Right lobe of liver (tissue), 6 donors: ENCODE measurements at places on chromosomes 7 and 10.
A peak's percentile ranks its signal among the peaks of the same experiment; 100 is the strongest.

- H3K27ac ChIP-seq = no peak overlapping the region
- no peak for DNase-seq
- H3K4me3 ChIP-seq = no peak overlapping the region
- H3K36me3 ChIP-seq = no peaks in the 10 kb centered on the region
These were observed 65.9 kb downstream of the AUTS2 start for GRCh38 chr7:69663911-69664832.

DNA sequence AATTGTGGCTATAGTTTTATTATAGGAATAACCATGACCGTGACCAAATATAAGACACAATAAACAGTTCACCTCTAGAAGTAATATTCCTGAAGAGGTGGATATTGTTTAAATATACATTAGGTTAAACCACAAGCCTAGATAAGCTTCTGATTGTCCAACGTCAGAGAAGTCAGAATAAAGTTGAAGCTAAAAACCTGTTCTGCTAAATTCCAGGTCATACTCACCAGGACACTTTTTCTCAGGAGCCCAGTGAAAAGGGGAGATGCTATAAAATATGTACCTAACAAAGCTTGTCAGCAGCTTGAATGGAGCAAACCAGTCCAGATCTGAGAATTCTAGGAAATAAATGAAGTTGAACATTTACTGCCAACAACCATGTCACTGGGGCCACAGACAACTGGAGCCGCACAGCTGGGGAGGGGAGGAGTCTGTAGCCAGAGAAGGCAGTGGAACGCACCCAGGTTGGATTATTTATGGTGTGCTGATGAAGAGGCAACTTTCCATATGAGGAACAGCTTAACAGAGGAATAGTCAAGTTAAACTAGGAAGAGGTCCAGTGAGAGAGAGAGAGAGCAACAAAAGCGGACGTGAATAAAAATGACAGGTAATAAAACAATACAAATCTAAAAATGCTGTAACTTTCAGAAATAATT, 191.1 kb downstream of the ZNF438 start:
- DNase-seq = no peak
- H3K27ac ChIP-seq = no peak overlapping the region
- H3K27me3 ChIP-seq = no peaks in the 10 kb centered on the region

DNA sequence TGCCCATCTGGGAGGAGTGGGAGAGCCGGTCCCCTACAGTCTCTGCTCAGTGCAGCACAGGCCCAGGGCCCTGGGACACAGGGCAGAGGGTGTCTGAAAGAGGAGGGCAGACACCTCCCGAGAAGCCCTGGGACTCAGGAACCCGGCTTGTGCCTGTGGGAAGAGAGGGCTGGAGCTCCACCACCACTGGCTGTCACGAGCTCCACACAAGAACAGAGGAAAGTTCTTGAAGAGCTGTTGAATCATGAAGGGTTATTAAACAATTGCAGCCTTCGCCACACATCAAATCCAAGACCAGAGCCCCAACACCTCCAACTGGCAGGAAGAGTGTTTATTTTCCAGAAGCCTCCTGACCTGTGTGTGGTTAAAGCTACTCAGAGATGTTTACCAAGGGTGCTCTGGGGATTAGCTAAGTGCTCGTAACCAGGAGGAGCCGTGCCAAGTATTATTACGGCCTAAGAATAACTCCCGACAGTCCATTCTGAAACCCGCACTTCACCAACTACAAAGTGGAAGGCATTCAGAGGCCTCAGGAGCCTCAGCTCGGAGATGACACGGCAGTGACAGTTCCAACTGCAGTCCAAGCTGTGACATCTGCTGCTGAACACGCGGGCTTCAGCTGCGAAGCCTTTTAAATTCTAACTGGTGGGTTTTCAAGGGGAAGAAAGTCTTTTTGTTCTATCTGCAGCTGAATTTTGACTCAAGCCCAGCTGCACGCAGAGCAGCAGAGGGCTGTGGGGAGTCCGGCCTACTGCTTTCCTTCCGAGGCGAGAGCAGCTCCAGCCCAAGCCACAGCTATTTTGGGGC, 75.1 kb downstream of the MAD1L1 start:
- no peaks in the 10 kb centered on the region for H3K36me3 ChIP-seq
- H3K4me3 ChIP-seq = no peak overlapping the region
- DNase-seq = peak; percentile 28
- no peaks in the 10 kb centered on the region for H3K4me1 ChIP-seq
- no peaks in the 10 kb centered on the region for H3K27me3 ChIP-seq

DNA sequence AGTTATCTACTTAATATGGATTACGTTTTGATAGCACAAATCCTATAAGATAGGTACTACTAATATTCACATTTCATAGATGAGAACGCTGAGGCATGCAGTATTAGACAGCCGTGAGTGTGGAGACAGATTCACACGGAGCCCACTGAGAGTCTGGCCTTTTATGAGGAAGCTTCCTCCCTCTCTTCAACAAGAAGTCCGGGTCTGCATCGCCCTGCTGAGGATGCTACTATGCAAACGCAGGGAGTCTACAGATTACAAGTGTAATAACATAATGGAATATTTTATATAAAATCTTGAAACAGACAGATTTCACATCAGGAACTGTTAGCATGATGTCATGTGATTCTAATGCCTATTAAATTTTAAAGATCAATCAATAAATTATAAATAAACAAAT, 255.9 kb upstream of the GLI3 start:
- no peaks in the 10 kb centered on the region for H3K27me3 ChIP-seq
- H3K4me1 ChIP-seq = no peaks in the 10 kb centered on the region
- no peak for DNase-seq

DNA sequence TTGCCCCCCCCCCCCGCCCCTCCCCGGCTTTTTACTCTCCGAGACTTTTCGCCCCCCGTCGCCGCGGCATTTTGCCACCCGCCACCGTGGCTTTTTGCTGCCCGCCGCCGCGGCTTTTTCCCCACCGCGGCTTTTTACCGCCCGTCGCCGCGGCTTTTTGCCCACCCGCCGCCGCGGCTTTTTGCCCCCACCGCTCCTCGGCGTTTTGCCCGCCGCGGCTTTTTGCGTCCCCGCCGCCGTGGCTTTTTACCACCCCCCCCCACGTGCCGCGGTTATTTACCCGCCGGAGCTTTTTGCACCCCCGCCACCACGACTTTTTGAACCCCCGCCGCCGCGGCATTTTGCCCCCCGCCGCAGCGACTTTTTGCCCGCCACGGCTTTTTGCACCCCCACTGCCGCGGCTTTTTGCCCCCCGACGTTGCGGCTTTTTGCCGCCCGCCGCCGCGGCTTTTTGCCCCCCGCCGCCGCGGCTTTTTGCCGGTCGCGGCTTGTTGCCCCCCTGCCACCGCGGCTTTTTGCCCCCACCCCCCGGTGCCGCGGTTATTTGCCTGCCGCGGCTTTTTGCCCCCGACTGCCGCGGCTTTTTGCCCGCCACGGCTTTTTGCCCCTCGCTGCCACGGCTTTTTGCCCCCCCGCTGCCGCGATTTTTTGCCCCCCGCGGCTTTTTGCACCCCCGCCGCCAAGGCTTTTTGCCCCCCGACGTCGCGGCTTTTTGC, 461.1 kb downstream of the ZNF33B start:
- H3K27me3 ChIP-seq = no peaks in the 10 kb centered on the region
- DNase-seq = no peak
- H3K4me1 ChIP-seq = no peaks in the 10 kb centered on the region
- H3K4me3 ChIP-seq = no peak overlapping the region

DNA sequence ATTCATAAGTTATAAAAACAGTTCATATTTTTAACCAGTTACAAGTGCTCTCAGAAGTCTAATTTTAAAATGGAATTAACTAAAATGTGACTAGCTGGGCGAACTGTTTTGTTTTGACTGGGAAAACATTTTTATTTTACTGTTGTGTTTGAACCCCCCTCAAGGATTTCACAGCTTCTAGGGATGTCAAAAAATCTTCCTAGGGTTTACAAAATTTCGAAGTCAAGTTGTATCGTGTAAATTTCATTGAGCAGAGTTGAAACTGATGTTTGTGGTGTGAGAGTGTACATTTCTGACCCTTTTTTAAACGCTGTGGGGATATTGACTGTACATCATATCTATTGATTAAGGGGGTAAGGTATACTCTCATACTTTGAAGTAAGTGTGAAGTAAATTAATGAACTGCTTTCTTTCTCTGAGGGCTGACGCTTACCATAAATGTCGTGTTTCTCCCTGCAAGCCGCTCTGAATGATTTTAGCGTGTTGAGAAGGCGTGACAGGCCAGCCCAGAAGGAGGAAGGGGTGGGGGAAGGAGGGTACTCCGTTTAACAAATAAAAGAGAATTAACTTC, 1.8 kb upstream of the SP8 start:
- no peaks in the 10 kb centered on the region for H3K4me1 ChIP-seq
- no peak overlapping the region for H3K4me3 ChIP-seq
- H3K27me3 ChIP-seq = peaks cover 9% of the 10 kb centered on the region

DNA sequence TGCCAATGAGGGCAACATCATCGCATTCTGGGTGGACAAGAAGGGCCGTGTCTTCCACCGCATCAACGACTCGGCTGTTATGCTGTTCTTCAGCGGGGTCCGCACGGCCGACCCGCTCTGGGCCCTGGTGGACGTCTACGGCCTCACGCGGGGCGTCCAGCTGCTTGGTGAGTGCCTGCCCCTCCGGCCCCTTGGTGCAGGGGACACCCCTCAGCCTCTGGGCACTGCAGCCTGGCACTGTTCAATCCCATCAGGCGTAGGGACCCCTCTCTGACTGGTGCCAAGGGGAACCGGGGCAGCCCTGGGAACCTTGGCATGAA, 78.1 kb downstream of the NEURL1 start:
- no peaks in the 10 kb centered on the region for H3K27me3 ChIP-seq
- H3K27ac ChIP-seq = no peak overlapping the region
- no peak for DNase-seq
- H3K4me1 ChIP-seq = no peaks in the 10 kb centered on the region
- no peaks in the 10 kb centered on the region for H3K36me3 ChIP-seq
- no peak overlapping the region for H3K4me3 ChIP-seq

- no peak for DNase-seq
- H3K36me3 ChIP-seq = no peaks in the 10 kb centered on the region
- H3K4me3 ChIP-seq = no peak overlapping the region
- H3K4me1 ChIP-seq = no peaks in the 10 kb centered on the region
These were observed 25.4 kb upstream of the PAPSS2 start for GRCh38 chr10:87634311-87634710.

- H3K27ac ChIP-seq = no peak overlapping the region
- DNase-seq = no peak
- no peak overlapping the region for H3K4me3 ChIP-seq
These were observed 139.3 kb downstream of the GLI3 start for GRCh38 chr7:42097752-42098151.

- H3K36me3 ChIP-seq = no peaks in the 10 kb centered on the region
- H3K27ac ChIP-seq = no peak overlapping the region
- H3K4me1 ChIP-seq = no peaks in the 10 kb centered on the region
- no peaks in the 10 kb centered on the region for H3K27me3 ChIP-seq
- peak; percentile 85 for DNase-seq
These were observed 41.9 kb downstream of the SYPL1 start for GRCh38 chr7:106070201-106070551.

GRCh38 chr10:43069579-43069978, 7.3 kb upstream of the RET start:
- no peak for DNase-seq
- no peak overlapping the region for H3K4me3 ChIP-seq
- H3K27ac ChIP-seq = no peak overlapping the region

- H3K27me3 ChIP-seq = no peaks in the 10 kb centered on the region
- no peak overlapping the region for H3K4me3 ChIP-seq
- no peaks in the 10 kb centered on the region for H3K36me3 ChIP-seq
- no peak for DNase-seq
These were observed 190.5 kb upstream of the NRP1 start for GRCh38 chr10:33524966-33525365.

GRCh38 chr7:132666774-132667172, 90.5 kb upstream of the PLXNA4 start:
- H3K27me3 ChIP-seq = no peaks in the 10 kb centered on the region
- H3K36me3 ChIP-seq = no peaks in the 10 kb centered on the region
- DNase-seq = no peak
- H3K27ac ChIP-seq = no peak overlapping the region
- H3K4me3 ChIP-seq = no peak overlapping the region

GRCh38 chr7:30312178-30312577, 27.8 kb downstream of the ZNRF2 start:
- no peaks in the 10 kb centered on the region for H3K36me3 ChIP-seq
- no peak overlapping the region for H3K27ac ChIP-seq
- H3K4me3 ChIP-seq = no peak overlapping the region
- H3K4me1 ChIP-seq = no peaks in the 10 kb centered on the region
- H3K27me3 ChIP-seq = no peaks in the 10 kb centered on the region
- no peak for DNase-seq

DNA sequence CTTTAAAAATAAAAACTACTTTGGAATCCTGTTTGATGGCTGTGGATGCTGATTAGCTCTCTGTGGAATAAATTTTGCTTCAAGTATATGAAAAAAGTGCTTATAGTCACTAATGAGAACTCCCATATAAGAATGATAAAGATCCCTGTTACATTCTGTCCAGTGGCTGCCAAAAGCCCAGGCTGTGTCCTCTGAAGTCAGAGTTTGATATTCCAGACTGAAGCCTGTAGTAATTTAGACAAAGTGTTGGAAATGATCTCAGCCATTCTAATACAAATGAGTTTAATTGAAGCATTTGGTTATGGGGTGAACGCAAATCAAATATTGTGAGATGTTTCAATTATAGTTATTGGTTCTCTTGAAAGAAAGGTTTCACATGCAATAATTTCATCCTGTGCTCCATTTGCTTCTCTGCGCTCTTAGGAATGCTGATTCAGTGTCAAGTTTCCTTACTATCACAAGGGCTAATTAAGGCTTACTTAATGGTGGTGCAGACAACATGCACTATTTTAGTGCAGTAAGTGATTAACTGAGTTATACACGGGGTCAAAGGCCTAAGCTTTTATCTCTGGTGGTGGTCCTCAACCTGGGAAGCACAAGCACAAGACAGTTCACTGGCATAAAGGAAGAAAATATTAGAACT, 867.6 kb downstream of the SORCS1 start:
- no peaks in the 10 kb centered on the region for H3K36me3 ChIP-seq
- H3K4me3 ChIP-seq = no peak overlapping the region
- no peaks in the 10 kb centered on the region for H3K4me1 ChIP-seq

DNA sequence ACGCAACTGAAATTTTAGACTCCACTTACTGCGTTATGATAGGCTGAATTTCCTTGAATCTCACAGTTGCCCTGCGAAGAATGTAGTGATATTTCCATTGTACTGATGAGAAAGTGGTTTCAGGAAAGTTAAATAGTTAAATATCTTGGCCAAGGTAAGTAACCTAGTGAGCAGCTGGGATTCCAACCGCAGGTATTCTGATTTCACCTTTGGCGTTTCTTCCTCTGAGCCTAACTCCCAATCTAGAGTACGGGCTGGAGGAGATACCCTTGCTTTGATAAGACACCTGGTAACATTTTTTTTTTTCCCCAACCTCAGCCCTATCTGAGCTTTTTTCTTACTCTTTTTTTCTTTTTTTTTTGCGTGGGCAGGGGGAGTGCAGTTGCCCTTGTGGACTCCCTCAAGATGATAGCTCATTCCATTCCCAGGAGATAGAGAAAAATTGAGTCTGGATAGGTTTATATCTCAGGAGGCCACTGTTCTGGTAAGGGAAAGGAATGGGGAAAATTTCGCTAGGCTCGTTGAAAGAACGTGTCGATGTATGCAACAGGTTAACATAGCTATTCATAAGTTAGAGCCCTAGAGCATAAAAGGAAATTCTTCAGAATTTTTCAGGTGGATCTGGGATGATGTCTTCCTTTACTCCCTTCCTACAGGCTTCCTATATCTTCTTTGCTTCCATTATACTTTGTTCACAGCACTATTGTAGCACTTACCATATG, 3.1 kb upstream of the TAS2R38 start:
- H3K4me3 ChIP-seq = peak overlapping the region; percentile 40
- H3K36me3 ChIP-seq = no peaks in the 10 kb centered on the region
- peaks cover 7% of the 10 kb centered on the region for H3K4me1 ChIP-seq
- no peak overlapping the region for H3K27ac ChIP-seq
- no peak for DNase-seq

- no peak overlapping the region for H3K27ac ChIP-seq
- H3K36me3 ChIP-seq = no peaks in the 10 kb centered on the region
- H3K4me1 ChIP-seq = no peaks in the 10 kb centered on the region
- no peak overlapping the region for H3K4me3 ChIP-seq
These were observed 157.6 kb upstream of the PCBD1 start for GRCh38 chr10:71045936-71046335.
